ENCODE measurements at places on chromosomes 6 and 20.

- DNase-seq, result no peak
These were observed 38.8 kb downstream of the C6orf52 start for GRCh38 chr6:10655508-10656055.

- no peak for DNase-seq
These were observed 200.8 kb downstream of the TFAP2C start for GRCh38 chr20:56829788-56830385.

- DNase-seq, result no peak
These were observed 44.8 kb downstream of the TCP11 start for GRCh38 chr6:35096129-35096862.

- peak; percentile 91 for DNase-seq
These were observed 1.8 kb downstream of the FOXO3 start for GRCh38 chr6:108562503-108562993.

DNA sequence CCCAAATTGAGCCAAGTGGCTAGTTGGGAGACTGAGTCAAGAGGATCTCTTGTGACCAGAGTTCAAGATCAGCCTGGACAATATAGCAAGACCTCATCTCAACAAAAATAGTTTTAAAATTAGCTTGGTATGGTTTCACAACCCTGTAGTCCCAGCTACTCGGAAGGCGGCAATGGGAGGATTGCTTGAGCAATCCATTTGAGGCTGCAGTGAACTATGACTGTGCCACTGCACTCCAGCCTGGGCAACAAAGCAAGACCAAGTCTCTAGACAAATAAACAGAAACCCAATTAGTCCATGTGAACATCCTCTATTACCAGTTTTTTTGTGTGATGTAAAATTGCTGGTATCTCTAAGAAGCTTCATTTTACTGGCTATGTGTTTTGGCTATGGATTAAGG, 106.2 kb downstream of the TULP4 start:
- DNase-seq, result no peak

All from SW480 (cell line).